EH (cell line): ENCODE measurements at places on chromosomes 16 and 17.

- no peak for DNase-seq
Measured at GRCh38 chr16:73553941-73554660, 506.2 kb upstream of the ZFHX3 start.

GRCh38 chr17:50830352-50830751 is 5.0 kb upstream of the WFIKKN2 start:
- DNase-seq = no peak

DNA sequence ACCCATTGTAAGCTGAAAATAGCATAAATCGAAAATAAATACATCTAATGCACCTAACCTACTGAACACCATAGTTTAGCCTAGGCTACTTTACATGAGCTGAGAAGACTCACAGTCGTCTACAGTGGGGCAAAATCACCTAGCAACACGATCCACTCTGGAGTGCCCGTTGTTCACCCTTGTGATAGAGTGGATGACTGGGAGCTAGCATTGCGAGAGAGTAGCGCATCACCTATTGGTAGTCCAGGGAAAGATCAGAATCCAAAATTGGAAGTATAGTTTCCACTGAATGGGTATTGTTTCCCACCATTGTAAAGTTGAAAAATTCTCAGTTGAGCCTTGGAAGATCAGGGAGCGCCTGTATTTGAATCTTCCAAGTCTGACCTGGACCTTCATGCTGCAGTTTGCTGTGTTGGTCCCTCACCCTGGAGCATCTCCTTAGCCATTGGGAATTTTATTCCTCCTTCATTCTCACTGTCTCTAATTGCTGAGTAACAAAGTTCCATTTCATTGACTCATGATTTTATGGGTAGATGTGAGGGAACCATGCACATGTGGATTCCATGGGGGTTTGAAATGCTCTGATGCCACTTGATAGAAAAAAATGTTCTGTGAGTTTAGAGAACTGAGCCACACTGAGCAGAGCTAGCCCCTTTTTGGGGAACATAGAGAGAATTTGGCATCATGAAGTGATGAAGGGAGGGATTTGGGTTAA is 19.6 kb downstream of the AKAP1 start:
- DNase-seq = peak; percentile 92

GRCh38 chr17:55420776-55421178 is 858 bp downstream of the MMD start:
- peak; percentile 34 for DNase-seq

DNA sequence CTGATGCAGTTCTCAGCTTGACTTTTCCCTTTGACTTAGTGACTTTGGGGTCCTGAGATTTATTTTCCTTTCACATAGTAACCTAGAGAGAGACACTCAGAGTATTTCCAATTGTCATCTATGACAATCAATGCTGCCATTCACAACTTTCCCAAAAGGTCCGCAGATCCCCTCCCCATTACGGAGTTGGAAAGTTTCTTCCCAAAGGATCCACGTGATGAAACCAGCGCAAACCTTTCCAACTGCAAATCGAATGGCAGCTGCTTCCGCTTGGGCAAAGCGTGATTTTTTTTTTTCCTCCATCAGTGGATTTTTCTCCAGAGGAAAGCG is 538 bp upstream of the FCSK start:
- DNase-seq = no peak

DNA sequence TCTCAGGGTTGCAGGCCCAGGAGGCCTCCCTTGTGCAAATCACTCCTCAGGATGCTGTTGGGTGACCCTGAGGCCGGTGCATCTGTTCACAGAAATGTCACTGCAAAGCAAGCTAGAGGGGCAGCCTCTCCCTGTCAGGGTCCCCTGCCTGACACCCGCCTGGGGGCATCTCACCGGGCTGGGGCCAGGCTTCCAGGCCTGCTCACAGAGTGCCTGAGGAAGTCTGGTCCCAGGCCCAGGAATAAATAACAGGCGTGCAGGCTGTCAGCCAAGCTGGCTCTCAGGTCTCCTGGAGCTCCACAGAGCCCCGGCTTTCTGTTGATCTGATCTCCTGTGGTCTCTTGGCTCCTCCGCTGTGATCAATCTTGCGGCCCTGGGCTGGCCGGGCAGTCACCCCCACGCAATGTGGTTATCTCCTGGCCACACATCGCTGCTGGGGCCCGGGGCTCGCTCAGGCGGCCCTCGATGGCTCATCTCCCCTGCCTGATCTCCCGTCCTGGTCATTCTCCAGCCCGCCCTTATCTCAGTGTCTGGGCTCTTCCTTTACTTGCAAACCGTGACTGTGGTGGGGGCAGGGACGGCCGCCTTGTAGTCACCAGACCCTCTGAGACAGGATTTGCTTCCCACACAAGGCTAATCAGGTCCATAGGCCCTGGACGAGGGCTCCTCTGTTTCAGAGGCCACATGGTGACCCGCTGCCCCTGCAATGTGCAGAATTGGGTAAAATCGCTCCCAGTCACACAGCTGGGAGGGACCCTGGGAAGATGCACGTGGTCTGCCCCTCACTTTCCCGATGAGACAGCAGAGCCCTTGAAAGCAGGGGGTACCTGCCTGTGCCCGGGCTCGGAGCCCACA is 231.2 kb upstream of the GSE1 start:
- no peak for DNase-seq

- DNase-seq = no peak
Measured at GRCh38 chr17:28136923-28137322, 94.4 kb downstream of the NLK start.

DNA sequence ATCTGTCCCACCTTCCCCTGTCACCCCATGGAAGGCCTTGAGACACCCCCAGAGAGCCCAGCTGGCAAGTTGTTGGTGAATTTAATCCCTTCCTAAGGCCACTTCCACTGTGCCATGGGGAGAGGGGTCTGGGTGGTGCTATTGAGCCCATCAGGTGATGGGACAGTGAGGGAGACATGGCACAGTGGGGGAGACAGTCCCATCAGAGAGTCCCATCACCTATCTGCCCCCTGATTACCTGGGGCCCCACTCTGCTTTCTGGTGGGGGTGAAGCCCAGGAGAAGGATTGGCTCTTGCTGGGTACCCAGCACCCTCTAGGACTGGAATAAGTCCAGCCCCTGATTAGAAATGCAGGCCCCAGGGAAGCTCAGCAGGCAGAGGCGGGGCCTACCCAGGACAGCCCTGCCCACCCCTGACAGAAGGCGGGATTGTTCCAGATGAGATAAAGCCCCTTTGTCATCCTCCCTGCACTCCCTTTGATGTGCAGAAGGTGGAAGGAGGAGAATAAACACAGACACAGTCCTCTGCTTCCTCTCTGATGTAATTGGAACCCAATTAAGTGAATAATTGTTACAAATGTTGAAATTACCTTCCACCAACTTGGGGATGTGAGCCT is 18.9 kb downstream of the TMEM132E start:
- DNase-seq = no peak

GRCh38 chr17:56777859-56778258 is 55.9 kb downstream of the C17orf67 start:
- DNase-seq = peak; percentile 88

- peak; percentile 73 for DNase-seq
Measured at GRCh38 chr16:10616756-10617640, 36.6 kb upstream of the EMP2 start.

DNA sequence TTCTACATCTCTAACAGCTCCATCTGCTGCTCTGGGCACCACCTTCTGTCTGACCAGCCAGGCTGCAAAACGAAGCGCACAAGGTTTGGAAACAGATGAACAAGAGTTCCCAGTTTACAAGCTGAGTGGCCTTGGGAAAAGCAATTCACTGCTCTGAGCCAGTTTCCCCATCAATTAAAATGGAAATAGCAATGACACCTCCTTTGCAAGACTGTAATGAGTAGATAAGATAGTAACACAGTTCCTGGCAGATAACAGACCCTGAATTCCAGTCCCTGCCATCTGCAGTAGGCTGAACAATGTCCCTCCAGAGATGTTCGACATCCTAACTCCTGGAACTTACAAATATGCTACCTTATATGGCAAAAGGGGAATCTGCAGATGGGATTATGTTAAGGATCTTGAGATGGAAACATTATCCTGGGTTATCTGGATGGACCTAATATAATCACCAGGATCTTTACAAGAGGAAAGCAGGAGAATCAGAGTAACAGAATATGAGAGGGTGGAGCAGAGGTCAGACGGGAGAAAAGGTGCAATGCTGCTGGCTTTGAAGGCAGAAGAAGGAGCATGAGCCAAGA is 27.9 kb downstream of the CPPED1 start:
- no peak for DNase-seq

GRCh38 chr16:2827831-2828520 is 2.1 kb upstream of the ZG16B start:
- DNase-seq = no peak

GRCh38 chr17:60230358-60230757 is 80.6 kb downstream of the CA4 start:
- no peak for DNase-seq

- peak; percentile 26 for DNase-seq
Measured at GRCh38 chr17:38509772-38510420, 81.6 kb downstream of the ARHGAP23 start.

- peak; percentile 87 for DNase-seq
Measured at GRCh38 chr17:29589524-29590410, at the start of gene GIT1. TSS of gene GIT1 (minus strand) at chr17:29589648. CDS start at chr17:29589378, 270 bp downstream.

DNA sequence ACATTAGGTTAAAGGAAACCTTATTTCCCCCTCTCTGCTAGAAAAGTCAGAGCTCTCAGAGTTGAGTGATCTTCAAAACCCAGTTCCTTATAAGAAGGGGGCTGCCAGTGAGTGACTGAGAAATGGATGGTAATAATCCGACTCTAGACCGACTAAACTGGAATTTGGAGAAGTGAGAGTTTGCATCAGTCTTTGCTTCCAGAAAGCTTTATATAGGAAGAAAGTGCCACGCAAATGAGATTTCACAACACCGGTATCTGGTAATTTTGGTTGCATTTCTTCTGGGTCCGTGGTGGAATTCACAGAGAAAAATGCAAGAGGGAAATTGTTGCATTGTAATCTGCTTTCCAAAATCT is 271.4 kb downstream of the MAF start:
- no peak for DNase-seq

GRCh38 chr17:55641676-55642081 is 81.0 kb downstream of the TMEM100 start:
- DNase-seq = peak; percentile 57

GRCh38 chr17:57988301-57989250 is 522 bp upstream of the VEZF1 start:
- peak; percentile 76 for DNase-seq

DNA sequence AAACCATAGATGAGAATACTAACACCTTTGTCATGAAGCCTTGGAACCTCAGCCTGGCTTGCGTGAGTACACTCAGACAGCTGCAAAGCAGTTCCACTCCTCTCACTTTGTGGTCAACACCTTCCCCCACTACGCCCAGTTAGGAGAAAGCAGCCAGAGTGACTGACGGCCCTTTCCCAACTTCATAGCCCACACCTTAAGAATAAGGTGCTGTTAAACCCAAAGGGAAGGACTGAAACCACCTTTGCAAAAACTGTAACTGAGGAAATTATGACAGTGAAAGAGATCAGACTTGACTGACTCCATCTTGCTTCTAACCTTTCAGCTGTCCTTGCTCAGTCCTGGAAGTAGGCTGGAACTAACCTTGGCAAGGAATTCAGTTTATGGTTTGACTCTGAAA is 13.7 kb downstream of the N4BP1 start:
- no peak for DNase-seq

- no peak for DNase-seq
Measured at GRCh38 chr16:10226141-10226986, 44.1 kb upstream of the GRIN2A start.

- DNase-seq = peak; percentile 28
Measured at GRCh38 chr16:8867932-8868415, 832 bp downstream of the CARHSP1 start.

GRCh38 chr17:4605826-4606225 is 21.5 kb downstream of the SMTNL2 start:
- DNase-seq = peak; percentile 15

- DNase-seq = peak; percentile 98
Measured at GRCh38 chr16:86664522-86665318, 86.4 kb downstream of the FOXL1 start.

DNA sequence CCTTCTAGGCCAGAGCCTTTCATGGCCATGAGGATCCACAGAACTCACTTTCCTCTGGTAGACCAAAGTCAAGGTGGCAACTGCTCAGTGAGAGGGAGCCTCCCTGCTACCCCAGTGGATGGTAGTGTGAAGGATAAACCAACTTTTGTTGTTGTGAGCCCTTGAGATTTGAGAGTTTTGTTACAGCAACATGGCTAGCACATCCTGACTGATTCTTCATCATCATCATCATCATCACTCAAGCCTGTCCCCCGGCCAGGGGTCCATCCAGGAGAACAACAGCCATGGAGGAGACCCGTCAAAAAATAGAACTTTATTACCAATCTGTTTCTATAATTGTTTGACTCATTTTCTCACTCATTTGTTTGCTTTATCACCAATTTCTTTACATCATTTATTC is 23.7 kb downstream of the RAI1 start:
- DNase-seq = no peak

- DNase-seq = no peak
Measured at GRCh38 chr17:49452201-49452600, 37.5 kb upstream of the PHB1 start.

- peak; percentile 92 for DNase-seq
Measured at GRCh38 chr17:66952031-66952524, 12.4 kb upstream of the CACNG4 start.

DNA sequence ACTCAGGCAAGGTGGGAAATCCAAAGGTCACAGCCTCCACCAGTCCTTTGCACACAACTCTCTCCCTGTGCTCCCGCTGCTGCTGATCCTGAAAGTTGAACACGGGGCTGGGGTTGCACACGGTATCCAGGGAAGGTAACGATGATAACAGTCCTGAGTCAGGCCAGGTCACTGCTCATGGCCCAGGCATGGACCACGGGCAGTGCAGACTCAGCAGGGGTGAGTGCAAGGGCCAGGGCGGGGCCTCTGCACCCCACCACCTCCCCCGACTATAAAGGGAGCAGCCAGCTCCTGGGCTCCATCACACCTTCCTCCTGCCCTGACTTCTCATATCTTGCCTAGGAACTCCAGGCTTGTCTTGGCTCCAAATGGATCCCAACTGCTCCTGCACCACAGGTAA is at the start of gene MT1B:
MT1B (plus strand) TSS at position 301 of the 400 bp plus-strand sequence; CDS start at position 369, 68 bp downstream.
- DNase-seq = no peak

- no peak for DNase-seq
Measured at GRCh38 chr16:88671806-88672205, 8.9 kb upstream of the MVD start.

DNA sequence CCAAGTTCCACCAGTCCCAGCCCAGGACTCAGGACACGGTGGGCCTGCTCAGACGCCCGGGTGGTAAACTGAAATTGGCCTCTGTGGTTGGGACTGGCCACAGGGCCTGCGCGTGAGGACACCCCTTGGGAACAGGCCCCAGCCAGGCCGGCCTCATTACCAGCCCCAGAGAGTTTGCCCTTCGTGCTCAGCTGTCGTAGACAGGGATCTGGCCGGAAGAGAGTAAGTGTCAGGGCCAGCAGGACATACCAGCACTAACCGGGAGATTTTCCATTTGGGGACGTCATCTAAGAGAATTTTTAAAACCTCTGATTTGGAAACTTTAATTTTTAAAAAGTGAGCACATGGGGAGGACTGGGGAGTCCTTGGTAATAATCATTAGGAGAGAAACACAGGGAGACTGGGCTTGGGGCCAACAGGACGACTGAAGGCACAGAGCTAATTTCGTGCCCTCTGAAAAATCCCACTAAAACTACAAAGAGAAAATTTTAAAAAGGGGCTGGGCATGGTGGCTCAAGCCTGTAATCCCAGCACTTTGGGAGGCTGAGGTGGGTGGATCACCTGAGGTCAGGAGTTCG is 2.4 kb upstream of the RBFOX3 start:
- DNase-seq = no peak
